ENCODE measurements at places on chromosomes 16 and 17. TPM values are rescaled to one million over a fixed set of nuclear protein-coding genes. Genes with fewer than 3 reads are reported as not detected.

RNF43 gene
- total RNA-seq, result 4.0 TPM

NOTUM gene
- 0.29 TPM for total RNA-seq

CACNG1 gene
- not detected for total RNA-seq

ARL5C gene
- total RNA-seq, result not detected

IRX6 gene
- not detected for total RNA-seq

EMP2 gene
- total RNA-seq, result not detected

TMED6 gene
- total RNA-seq, result 2.6 TPM

RABEP1 gene
- 48.1 TPM for total RNA-seq

MMP28 gene
- 11.4 TPM for total RNA-seq

VPS4A gene
- 55.9 TPM for total RNA-seq

ALDH3A1 gene
- total RNA-seq, result not detected

ZFP1 gene
- total RNA-seq, result 14.9 TPM

NPIPB9 gene
- total RNA-seq, result 3.8 TPM

LGALS9 gene
- total RNA-seq, result 36.5 TPM

NPIPA3 gene
- total RNA-seq, result 2.8 TPM

KRT26 gene
- not detected for total RNA-seq

ENDOV gene
- total RNA-seq, result 21.1 TPM

KRT23 gene
- total RNA-seq, result not detected

PPL gene
- total RNA-seq, result not detected

GNAO1 gene
- 12.6 TPM for total RNA-seq

KRT33A gene
- not detected for total RNA-seq

RTN4RL1 gene
- 1.1 TPM for total RNA-seq

DNAAF8 gene
- total RNA-seq, result 0.13 TPM

RNU2-1 gene
- 3,295 TPM for total RNA-seq

TERB1 gene
- not detected for total RNA-seq
